IMR-90 (cell line): ENCODE measurements at places on chromosomes 13 and 19. TPM values are rescaled to one million over a fixed set of nuclear protein-coding genes. Genes with fewer than 3 reads are reported as not detected.

DNA sequence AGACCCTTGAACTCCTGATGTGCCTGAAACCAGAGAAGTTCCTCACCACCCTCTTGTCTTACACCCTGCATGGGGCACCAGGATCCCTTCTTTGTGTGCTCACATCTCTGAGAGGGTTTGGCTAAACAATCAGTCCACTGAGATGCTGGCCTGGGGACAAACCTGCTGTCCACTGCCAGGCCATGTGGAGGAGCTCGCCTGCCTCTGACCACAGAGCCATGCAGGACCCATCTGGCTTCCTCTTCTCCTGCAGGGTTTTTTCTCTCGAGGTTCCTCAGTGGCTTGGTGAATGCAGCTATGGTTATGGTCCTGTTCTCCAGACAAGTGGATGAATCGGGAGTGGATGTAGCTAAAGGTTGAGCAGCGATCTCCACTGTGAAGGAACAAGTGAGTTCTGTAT is 49.1 kb upstream of the MEDAG start:
- H3K36me3 ChIP-seq: no peaks in the 10 kb centered on the region
- peaks cover 10% of the 10 kb centered on the region for H3K4me1 ChIP-seq
- no peak overlapping the region for H3K27ac ChIP-seq
- no peak overlapping the region for H3K4me3 ChIP-seq
- H3K27me3 ChIP-seq: no peaks in the 10 kb centered on the region

GRCh38 chr13:46804391-46804815 is 7.4 kb upstream of the ESD start:
- DNase-seq: peak; percentile 98
- no peaks in the 10 kb centered on the region for H3K36me3 ChIP-seq
- H3K27me3 ChIP-seq: no peaks in the 10 kb centered on the region
- H3K4me1 ChIP-seq: peaks cover 9% of the 10 kb centered on the region

DNA sequence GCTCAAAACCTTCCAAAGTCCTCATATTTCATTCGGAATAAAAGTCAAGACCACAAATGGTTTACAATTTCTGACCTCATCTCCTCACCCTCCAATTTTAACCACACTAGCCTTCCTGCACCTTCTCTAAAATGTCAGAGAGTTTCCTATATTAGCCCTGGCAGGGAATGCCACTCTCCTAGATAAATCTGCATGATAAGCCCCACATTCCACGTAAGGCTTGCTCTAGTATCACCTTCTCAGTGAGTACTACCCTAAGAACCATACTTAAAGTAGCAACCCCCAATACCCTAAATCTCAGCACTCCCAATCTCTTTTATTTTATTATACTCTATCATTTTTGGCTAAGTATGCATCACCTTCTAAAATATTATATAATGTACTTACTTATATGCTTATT is 100.5 kb upstream of the SLITRK5 start:
- DNase-seq: no peak
- no peak overlapping the region for H3K27ac ChIP-seq
- H3K4me3 ChIP-seq: no peak overlapping the region
- no peaks in the 10 kb centered on the region for H3K27me3 ChIP-seq
- no peaks in the 10 kb centered on the region for H3K36me3 ChIP-seq

DNA sequence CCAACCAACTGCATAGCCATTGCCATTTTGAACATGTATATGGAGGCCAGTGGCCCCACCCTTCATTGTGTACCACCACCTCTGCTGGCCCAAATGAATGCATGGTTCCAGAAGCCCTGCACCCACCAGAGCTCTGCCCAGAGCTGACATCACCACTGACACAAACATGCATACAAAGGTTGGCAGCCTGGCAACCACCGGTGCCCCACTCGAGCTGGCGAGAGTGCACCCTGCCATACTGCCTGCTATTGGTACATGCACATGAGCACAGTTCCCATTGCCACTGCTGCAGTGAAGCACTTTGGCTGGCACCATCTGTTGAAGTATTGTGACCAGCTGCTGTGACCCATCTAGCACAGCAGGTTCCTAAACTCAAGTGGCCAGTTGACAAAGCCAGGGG is 1564.9 kb downstream of the OLFM4 start:
- H3K4me1 ChIP-seq: no peaks in the 10 kb centered on the region
- no peak overlapping the region for H3K4me3 ChIP-seq
- H3K36me3 ChIP-seq: no peaks in the 10 kb centered on the region
- no peak for DNase-seq

DNA sequence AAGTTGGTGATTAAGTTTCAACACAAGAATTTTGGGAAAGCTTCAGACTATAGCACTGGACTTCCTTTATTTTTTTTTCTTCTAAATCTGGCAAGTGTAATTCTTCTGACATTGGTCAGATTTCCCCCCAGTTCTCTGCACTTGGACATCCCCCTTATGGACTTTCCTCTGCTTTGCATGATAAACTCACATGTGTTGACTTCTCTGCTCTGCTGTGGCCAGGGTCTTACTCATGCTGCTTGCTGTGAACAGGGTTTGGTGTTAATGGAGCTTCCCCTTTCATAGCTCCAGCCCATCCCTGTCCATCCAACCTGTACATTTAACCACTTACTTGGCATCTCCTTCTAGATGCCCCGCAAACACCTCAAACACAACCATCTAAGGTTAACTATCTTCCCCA is 70.5 kb upstream of the SPATA13 start:
- H3K4me1 ChIP-seq: peaks cover 3% of the 10 kb centered on the region
- peak; percentile 13 for DNase-seq
- no peak overlapping the region for H3K4me3 ChIP-seq
- H3K36me3 ChIP-seq: no peaks in the 10 kb centered on the region
- no peak overlapping the region for H3K27ac ChIP-seq

ZFP28 gene
- 6.4 and 6.5 TPM in 2 replicates for total RNA-seq
